ENCODE measurements at places on chromosomes 6 and 20.
A peak's percentile ranks its signal among the peaks of the same experiment; 100 is the strongest.

- no peak for DNase-seq
These were observed 435.0 kb downstream of the PTPRT start for GRCh38 chr20:42754706-42755105.

- no peak for DNase-seq
These were observed 270.2 kb downstream of the SMOC2 start for GRCh38 chr6:168711049-168711640.

DNA sequence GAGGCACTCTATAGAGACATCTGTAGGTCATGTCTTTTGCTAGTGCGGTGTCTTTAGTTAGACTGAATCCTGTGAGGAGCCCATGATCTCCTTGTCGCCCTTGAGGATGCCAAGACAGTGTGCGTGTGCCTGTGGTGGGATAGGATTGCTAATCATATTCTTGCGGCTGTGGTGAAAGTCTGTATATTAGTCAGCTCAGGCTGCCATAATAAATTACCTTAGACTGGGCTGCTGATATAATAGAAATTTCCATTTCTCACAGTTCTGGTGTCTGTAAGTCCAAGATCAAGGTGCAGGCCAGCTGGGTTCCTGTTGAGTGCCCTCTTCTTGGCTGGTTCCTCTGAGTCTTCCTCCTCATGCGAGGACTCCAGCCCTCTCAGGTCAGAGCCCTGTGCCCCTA lies 141.2 kb downstream of the JARID2 start:
- no peak for DNase-seq

- DNase-seq = no peak
These were observed 31.5 kb upstream of the ADTRP start for GRCh38 chr6:11810039-11810541.

GRCh38 chr6:138692978-138693909 lies 80.3 kb upstream of the CCDC28A start:
- DNase-seq = peak; percentile 55

- no peak for DNase-seq
These were observed 106.1 kb upstream of the CITED2 start for GRCh38 chr6:139480356-139481165.

DNA sequence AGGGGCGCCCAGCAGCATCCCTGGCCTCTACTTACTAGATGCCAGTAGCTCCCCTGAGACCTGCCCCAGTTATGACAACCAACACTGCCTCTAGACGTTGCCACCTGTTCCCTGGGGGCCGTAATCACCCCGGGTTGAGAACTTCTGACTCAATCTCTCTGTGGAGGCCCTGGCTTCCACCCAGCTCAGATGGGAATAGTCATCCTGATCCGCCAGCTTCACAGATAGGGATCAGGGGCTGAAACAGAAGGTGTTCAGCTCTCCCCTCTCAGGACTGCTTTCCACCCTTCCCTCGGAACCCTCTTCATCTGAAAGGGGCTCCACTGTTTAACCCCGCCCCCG lies 3.3 kb downstream of the CAPN11 start:
- DNase-seq = no peak

GRCh38 chr6:79157961-79158644 lies 76.4 kb downstream of the HMGN3 start:
- DNase-seq = no peak

GRCh38 chr6:37134396-37135191 lies 35.4 kb upstream of the PIM1 start:
- peak; percentile 18 for DNase-seq

- DNase-seq = no peak
These were observed 212.5 kb downstream of the C6orf118 start for GRCh38 chr6:165096868-165097267.

DNA sequence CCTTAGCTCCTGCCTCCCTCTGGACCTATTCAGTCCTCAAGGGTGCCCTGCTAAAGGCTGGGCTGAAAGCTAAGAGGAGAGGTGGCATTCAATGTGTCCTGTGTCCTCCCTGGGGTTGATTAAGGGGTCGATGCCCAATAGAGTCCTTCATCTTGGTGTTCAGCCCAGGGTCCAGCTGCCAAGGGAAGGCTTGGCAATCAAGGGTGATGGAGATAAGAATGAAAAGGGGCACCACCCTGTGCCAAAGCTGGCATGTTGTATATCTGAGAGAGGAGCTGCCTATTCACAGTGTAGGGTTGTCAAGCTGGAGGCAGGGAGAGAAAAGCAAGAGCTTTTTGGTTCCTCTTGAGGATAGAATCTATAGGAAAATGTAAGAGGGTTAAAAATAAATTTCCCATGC lies 12.3 kb downstream of the C20orf173 start:
- DNase-seq = no peak

- no peak for DNase-seq
These were observed 371.4 kb downstream of the HDGFL1 start for GRCh38 chr6:22940581-22941290.

GRCh38 chr6:19013026-19013705 lies 626.0 kb downstream of the RNF144B start:
- no peak for DNase-seq

- no peak for DNase-seq
These were observed 52.6 kb upstream of the DACT2 start for GRCh38 chr6:168371981-168372711.

DNA sequence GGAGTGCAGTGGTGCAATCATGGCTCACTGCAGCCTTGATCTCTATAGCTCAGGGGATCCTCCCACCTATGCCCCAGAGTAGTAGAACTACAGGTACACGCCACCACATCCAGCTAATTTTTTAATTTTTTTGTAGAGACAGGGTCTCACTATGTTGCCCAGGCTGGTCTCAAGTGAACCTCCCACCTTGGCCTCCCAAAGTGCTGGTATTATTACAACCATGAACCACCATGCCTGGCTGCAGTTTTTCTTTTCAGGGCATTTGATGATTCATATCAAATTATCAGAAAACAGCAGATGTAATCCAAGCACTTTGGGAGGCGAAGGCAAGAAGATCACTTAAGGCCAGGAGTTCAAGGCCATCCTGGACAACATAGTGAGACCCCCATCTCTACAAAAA lies 88.4 kb upstream of the JARID2 start:
- DNase-seq = no peak

DNA sequence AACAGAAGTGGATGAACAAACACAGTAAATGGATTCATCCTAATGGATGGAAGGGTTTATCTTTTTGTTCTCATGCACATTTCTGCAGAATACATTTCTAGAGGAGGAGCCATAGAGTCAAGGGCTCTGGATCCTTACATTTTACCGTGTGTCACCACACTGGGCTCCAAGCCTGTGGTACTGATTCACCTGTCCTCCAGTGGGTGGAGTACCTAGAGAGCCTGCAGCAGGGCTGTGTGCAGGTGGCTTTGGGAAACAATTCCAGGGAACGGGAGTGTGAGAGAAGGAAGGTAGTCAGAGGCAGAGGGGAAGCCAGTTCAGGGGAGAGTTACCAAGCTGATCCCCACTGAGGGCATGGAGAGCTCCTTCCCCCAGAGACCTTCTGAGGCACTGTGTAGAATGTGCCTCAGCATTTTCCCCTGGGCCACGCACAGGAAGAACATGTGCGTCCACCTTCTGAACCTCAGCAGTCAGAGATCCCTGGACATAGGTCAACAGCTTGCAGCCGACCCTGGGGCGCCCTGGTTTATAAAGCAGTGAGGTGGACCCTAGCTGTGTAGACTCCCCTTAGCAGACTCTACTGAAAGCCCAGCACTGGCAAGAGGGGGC lies 85.3 kb upstream of the SLC22A23 start:
- DNase-seq = no peak

- DNase-seq = no peak
These were observed 8.8 kb downstream of the SLC35F1 start for GRCh38 chr6:117915846-117916245.

DNA sequence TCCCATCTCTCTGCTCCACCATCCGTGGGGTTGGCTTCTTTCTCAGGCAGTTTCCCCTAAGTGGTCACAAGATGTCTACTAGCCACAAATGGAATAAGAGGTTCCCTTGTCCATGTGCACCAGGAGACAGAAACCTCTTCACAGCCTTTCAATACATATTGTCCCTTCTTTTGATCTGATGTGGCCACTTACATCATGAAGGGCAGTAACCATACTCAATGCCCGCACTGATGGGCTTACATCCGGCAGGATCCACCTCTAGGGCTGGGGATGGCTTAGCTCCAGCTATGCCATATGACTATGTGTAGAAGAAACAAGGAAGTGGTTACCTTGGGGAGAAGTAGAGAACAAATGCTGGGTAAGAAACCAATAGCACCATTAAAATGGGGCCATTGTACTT lies 64.4 kb downstream of the PLEKHG1 start:
- DNase-seq = no peak

DNA sequence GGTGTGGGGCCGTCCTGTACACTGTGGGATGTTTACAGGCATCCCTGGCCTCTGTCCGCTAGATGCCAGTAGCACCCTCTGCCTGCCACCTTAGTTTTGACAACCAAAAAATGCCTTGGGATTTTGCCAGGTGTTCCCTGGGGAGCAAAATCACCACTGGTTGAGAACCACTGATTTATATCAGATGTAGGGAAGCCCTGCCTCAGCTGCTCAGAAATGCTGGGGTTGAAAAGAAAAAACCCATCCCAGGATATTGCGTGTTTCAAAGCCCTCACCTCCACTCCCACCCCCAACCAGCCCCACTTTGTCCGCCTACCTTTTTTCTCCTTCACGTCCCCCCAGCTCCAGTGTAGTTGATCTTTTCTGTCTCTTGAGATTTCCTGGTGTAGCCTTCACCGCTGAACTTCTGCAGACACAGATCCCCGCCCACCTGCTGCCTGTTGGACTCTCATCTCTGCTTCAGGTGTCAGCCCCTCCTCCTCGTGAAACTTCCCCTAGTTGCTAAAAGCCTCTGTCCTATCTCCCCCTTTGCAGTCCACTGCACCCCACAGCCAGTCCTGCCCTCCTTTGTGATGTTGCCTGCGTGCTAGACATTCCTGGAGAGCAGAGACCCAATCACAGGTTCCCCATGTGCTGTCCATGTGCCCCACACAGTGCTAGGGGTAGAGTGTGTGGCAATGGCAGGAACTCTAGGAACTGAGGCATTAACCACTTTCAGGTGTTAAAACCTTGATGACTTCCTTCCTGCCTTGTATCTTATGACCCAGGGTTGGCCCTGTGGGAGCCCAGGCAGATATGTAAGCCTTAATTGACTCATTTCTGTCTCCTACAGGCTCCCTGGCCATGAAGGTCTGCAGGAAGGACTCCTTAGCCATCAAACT lies 98.9 kb downstream of the TBC1D7 start:
- no peak for DNase-seq

- peak; percentile 55 for DNase-seq
These were observed 49.1 kb downstream of the UTRN start for GRCh38 chr6:144334150-144334708.

- no peak for DNase-seq
These were observed 65.0 kb downstream of the QRSL1 start for GRCh38 chr6:106694343-106694742.

GRCh38 chr20:22568872-22569344 lies 15.5 kb downstream of the FOXA2 start:
- DNase-seq = no peak

GRCh38 chr20:20455926-20456325 lies 88.0 kb downstream of the INSM1 start:
- no peak for DNase-seq

DNA sequence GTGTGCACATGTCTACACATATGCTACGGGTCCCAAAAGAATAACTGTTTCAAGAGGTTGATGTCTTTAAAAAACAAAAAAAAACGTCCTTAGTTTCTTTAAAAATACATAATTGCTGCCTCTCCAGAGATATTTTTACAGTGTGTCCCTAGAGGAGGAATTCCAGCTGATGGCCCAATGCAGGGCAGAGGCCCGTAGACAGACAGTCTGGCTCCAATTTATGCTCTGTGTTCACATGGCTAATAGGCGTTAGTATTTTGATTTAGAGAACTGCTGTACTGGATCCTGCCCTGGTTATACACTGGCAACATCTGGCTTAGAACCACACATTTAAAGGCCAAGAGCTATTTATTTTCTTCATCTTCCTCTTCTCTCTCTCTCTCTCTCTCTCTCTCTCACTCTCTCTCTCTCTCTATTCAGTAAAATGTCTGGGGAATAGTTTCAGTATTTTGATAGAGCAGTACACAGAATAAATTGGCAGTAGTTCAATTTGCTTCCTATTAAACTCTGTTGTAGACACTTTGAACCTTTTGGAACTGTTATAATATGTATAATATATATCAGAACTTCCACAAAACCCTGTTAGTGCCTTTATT lies 260.6 kb downstream of the EYA4 start:
- no peak for DNase-seq

DNA sequence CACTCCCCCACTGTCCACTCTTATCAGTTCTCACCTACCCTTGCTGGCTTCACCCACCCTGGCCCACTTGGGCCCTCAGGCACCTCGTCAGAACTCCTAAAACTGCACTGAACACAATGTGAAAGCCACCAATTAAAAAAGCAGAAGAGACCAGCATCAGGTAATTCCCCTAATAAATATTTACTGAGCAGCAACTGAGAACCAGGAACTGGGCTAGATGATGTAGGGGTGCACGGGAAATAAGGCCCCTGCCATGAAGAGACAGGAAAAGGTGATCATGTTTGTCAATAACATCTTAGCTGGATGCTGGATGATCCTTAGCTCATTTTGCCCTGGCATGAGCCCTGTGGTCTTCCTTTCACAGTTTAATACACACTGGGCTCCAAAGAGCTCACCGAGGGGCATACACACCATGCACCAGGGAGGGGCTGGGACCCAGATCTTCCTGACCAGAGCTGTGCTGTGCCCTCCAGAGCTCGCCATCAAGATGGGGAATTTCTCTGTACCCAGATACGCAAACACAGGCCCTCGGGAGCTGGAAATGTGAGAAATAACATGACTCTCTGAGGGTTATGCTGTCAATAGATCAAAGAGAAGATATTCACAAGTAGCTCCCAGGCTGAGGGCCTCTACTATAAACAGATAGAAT lies 113.6 kb upstream of the SLC22A16 start:
- peak; percentile 10 for DNase-seq

DNA sequence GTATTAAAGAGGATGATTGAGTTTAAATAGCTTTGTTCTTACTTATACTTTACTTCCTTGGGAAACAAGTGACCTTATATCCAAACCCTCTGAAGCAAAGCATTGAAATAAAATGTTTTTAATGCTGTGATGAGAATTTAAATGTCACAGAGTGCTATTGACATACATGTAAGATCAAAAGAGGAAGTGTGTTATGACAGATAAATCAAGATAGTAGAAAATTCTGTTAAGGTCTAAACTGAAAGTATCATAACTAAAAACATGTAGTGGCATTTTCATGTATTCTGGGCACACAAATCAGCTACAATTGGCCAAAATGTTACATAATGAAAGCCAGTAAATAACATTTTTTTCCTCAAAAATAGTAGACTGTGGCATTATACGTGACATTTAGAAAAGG lies 318.0 kb downstream of the GRIK2 start:
- no peak for DNase-seq

Measured in CD8-positive, alpha-beta T cell (primary cell).